ENCODE measurements at places on chromosomes 6 and 20.

GRCh38 chr20:58155148-58155925, 73.1 kb downstream of the ANKRD60 start:
- no peak for DNase-seq

GRCh38 chr6:74851596-74851995, 354.3 kb downstream of the COL12A1 start:
- DNase-seq: peak; percentile 7

GRCh38 chr6:148044261-148044751, 298.3 kb upstream of the SASH1 start:
- no peak for DNase-seq

- no peak for DNase-seq
Observed at GRCh38 chr20:23099791-23100719, 13.9 kb upstream of the CD93 start.

DNA sequence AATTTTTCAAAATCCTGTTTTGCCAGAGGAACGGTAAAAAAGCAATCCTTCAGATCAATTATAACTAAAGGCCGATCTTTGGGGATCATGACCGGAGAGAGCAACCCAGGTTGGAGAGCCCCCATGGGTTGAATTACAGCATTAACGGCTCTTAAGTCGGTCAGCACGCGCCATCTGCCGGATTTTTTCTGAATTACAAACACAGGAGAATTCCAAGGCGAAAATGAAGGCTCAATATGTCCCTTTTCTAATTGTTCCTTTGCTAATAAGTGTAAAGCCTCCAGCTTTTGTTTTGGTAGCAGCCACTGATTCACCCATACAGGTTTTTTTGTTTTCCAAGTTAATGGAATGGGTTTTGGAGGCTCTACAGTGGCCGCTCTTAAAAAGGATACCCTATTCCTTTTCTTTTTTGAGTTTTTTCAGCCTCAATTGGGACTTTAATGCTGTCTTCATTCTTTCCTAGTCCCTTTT, 16.9 kb upstream of the PTCRA start:
- DNase-seq: peak; percentile 51

- DNase-seq: no peak
Observed at GRCh38 chr6:16292432-16292831, 54.0 kb downstream of the GMPR start.

- DNase-seq: no peak
Observed at GRCh38 chr6:36364669-36365479, 22.6 kb downstream of the ETV7 start.

- no peak for DNase-seq
Observed at GRCh38 chr6:154930451-154930851, 64.7 kb upstream of the TIAM2 start.

GRCh38 chr6:167221400-167222201, 63.8 kb upstream of the GPR31 start:
- no peak for DNase-seq

DNA sequence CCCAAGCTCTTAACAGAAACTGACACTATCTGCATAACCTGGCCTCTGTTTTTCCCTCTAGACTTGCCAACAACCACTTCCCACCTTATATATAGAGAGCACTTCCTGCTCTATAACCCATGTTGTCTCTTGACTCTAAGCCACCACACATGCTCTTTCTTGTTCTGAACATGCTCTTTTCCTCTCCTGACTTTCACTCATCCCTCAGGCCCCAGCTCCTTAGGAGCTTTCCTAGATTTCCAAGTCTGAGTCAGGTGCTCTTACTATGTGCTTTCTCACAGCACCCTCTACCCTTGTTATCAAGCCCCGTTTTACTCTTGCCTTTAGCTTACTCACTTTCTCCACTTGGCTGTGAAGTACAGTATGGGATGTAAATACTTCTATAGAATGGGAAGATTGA, 143.9 kb upstream of the EYA4 start:
- no peak for DNase-seq

DNA sequence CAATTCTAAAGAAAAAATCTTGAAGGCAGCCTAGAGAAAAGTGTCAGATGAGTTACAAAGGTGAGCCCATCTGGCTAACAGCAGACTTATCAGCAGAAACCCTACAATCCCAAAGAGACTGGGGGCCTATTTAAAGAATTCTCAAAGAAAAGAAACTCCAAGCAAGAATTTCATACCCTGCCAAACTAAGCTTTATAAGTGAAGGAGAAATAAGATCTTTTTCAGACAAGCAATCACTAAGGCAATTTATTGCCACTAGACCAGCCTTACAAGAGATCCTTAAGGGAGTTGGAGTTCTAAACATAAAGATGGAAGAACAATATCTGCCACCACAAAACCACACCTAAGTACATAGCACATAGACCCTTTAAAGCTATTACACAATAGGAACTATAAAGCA, 24.9 kb upstream of the DEFB126 start:
- no peak for DNase-seq

- DNase-seq: no peak
Observed at GRCh38 chr6:36263390-36264000, 6.4 kb upstream of the PNPLA1 start.

- peak; percentile 80 for DNase-seq
Observed at GRCh38 chr6:56223995-56224394, 23.4 kb downstream of the COL21A1 start.

- DNase-seq: no peak
Observed at GRCh38 chr6:18506382-18507017, 119.3 kb downstream of the RNF144B start.

GRCh38 chr6:166258854-166259276, 49.3 kb downstream of the PRR18 start:
- DNase-seq: no peak

DNA sequence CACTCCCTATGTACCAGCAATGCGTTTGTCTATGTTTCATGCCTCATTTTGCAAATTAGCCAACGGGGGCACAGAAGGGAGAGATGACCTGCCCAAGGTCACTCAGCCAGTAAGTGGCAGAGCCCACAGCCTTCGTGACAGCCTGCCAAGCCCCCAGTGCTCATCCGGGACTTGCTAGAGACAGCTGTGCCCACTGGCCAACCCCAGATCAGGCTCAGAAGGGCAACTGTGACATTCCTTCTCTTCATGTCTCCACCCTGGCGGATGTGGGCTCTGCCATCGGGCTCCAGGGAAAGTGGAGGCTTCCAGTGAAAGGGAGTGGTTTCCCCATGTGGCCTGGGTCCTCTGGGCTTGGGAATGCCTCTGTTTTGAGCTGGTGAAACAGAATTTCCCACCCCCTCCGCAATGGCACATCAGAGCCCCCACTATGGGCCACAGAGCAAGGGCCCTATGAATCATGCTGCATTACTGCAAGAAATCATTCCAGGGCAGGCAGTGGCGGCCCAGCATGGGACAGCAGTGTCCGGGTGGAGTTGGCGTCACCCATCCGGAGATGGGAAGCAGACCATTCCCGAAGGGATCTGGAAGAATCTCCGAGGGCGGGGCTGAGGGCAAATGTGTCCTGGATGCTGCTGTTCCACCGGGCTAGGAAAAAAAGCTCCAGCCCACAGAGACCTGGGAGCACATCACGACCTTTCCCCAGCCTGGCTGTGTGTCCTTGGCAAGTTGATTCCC, 9.1 kb downstream of the RSPO4 start:
- no peak for DNase-seq

DNA sequence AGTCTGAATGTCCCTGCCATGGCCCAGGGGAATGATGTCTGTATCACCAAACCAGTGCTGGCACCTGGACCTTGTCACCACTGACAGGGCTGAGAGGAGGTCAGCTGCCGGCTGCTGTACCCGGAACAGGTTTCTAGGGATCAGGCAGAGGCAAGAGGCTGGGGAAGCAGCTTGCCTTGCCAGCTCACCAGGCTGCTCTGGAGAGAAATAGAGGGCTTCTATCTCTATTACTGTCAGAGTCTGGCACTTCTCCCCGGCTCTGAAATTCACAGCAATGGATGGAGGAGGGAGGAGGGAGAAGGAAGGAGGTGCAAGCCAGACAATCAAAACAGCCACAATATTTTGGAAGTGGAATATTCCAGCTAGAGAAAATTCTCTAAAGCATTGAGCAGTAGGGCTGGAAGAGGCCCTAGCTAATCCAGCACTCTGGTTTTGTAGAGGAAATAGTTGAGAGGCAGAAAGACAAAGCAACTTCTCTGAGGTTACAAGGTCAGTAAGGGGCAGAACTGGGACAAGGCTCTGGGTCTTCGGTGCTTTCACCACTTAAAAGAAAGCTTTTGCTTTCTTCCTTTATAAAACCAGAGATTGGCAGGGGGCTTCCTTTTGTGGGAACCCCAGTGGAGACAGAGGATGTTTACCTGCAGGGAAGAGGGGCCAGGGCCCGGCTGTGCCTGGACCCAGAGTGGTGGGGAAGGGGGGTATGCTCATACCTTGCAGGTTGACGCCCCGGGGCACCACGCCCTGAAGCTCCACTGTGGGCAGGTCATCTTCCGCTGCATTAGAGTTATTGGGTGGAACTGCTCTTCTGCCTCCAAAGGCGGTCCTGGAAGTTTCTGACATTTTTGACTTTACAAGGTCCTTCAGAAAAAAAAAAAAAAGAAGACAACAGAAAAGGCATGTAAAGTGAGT, 2.4 kb downstream of the F13A1 start:
- no peak for DNase-seq

DNA sequence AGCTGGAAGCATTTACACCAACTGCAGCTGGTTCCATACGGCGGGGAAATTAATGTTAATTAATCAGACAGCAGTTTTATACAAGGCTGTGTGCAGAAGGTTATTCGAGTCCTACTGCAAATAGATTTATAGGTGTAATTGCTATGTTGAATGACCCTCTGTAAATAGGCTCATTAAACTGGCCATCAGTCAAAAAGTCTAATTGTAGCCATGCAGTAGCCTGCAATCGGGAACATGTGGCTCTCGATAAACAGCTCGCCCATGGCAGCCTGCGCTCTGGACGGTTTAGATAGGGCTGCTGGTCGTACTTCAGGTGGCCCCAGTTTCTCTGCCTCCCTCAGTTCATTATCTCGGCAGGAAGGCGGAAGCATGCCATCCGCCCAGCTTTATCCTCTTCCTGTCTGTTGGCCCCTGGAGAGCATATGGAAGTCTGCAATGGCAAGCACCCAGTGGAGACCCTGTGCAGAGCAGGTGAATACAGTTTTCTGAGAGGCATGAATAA, 143.2 kb downstream of the MBOAT1 start:
- no peak for DNase-seq

DNA sequence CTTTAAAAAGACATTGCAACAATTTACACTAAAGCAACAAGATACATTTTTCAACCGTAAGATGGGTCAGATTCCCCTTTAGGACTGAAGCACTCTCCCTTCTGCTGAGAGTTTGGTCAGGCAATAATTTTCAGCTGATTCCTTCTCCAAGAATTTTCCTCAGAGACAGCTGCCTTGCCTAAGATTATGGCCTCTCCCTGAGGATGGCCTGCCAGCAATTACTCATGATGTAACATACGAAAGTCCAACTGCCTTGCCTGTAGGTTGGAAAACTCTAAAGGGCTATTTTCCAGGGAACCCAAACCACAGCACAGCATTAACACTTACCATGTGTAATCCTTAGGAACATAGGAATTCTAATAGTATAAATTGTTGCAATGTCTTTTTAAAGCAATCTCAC, 229.1 kb upstream of the FLRT3 start:
- DNase-seq: no peak

GRCh38 chr20:62727584-62728027, 19.0 kb downstream of the NTSR1 start:
- DNase-seq: no peak

DNA sequence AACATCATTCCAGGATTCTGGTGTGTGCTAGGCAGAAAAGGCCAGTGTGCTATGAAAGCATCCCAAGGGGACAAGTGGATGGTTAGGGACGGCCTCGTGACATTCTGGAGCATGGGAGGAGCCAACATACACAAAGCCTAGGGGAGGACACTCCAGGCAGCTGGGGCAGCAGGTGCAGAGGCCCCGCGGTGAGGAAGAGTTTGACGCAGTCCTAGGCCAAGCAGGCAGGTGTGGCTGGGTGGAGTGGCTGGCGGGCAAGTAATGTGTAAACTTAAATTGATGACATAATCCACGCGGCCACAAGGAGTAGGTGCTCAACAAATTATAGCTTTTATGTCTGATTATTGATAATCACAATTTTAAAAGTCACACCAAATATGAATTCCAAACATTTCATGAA, 93.6 kb downstream of the TMEM242 start:
- DNase-seq: no peak

DNA sequence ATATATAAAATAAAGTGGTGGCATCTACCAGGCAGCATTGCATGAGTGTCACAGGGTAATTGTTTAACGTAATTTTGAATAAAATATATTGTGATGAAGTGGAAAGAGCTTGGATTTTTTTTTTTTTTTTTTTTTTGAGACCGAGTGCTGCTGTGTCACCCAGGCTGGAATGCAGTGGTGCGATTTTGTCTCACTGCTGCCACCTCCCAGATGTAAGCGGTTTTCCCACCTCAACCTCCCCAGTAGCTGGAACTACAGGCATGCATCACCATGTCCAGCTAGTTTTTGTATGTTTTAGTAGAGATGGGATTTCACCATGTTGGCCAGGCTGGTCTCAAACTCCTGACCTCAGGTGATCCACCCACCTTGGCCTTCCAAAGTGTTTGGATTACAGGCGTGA, 81.1 kb upstream of the SMIM8 start:
- no peak for DNase-seq

DNA sequence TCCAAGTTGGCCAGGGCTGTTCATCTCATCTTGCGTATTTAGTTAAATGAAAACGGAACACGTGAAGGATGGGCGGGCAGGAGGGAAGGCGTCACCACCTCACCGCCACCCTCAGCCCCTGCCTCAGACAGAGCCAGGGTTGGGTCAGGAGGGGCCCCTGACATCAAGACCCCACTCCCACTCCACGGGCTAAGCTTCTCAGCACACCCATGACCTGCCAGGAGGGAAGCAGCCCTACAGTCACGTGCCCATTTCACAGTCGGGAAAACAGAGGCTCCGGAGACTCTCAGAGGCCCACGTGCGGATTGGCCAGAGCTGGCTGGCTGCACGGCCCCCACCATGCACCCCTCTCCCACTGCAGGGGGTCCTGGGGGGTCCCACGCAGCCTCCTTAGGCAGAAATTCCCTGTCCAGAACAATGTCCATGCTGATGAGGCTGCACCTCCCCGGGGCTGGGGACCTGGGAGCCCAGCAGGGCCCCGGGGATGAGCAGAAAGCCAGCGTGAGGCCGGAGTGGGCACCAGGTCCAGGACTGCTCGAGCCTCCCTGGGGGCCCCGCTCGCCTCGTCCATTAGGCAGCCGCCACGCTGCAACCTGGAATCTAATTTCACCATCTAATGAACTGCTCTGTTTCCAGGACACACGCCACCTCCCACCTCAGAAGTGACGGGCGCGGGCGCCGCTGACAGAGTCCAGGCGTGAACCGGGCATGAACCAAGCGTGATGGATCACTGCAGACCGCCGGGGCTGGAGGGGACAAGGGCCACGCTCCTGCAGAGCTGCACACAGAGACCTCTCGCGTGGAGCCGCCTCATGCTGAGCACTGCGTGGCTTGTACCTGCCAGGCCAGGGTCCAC, 15.8 kb downstream of the KCNQ2 start:
- DNase-seq: no peak

Measured in HFFc6 (cell line).